NCI-H1105 treated with DMSO at 0.1 percent for 48 hours (cell line): ENCODE measurements at places on chromosomes 7 and 10.

GRCh38 chr10:78934532-78934898, 134.3 kb upstream of the ZMIZ1 start:
- no peak for DNase-seq

DNA sequence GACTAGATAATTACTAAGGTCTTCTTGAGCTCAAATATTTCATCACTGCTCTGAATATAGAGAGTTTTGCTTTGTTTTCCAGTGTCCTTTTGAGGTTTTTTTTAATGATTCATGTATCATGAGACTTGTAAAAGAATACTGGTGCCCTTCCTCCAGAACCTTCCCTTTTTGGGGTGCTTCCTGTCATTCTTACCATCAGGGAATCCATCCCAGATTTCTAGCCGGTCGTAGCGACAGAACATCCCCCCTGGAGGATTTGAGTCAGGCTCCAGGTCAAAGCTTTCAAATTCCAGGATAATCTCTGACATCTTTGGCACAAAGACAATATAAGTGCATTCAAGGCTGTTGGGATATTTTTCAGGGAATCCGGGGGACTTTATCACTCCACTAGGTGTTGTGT, 71.0 kb downstream of the NRP1 start:
- DNase-seq: no peak

GRCh38 chr10:50360077-50360850, 108.9 kb upstream of the ASAH2 start:
- DNase-seq: no peak

DNA sequence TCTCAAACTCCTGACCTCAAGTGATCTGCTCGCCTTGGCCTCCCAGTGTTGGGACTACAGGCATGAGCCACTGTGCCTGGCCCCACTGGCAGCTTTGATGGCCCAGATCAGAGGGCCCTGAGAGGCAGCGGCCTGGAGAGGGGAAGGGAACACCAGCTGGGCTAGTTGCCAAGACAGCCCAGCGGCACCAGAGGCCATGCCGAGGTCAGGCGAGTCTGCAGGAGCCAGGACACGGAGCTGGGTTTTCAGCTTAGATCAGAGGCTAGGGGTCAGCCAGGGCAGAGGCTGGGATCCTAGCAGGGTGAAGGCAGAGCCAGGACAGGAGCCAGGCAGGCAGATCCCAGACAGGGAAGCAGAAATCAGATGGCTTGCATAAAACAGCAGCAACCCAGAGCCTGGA, 92.9 kb downstream of the MYL10 start:
- DNase-seq: no peak

DNA sequence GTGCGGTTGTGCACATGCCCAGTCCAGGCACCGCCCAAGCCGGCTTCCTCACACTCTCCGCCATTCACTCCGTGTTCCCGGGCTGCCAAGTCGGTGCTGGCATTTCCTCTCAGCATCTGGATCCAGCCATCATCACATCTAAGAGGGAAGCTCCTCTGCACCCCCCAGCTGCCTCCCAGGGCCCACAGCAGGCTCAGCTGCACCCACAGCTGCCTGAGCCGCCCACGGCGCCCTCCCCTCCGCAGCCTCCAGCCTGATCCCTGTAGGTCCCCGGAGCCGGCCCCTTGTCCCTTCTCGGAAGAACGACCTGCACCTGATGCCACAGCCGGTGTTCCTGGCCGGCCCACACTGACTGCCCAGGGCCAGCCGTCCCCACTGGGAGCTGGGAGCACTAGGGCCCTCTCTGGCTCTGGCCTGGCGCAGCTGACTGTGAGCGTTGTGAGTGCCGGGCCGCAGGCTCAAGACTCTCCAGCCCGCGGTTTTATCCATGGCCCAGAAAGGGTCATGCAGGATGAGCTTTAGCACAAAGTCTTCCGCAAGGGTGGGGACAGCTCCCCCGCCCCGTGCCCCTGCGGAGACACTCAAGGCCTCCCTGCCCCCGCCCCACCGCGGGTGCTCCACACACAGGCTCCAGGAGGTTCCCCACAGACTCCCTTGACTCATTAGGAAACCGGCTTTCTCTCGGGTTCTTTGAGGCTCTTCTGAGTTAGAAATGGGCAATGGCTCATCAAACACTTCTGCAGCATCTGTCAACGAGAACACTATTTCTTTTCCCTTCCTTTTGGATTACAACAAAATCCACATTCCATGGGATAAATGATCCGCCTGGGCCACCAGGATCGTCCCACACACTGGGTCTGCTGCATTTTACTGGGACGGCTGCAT, 31.2 kb downstream of the CFAP46 start:
- no peak for DNase-seq
